Inflammatory macrophage treated with lipopolysaccharide for 4 hours (primary cell): ENCODE measurements at places on chromosomes 11 and 22.

DNA sequence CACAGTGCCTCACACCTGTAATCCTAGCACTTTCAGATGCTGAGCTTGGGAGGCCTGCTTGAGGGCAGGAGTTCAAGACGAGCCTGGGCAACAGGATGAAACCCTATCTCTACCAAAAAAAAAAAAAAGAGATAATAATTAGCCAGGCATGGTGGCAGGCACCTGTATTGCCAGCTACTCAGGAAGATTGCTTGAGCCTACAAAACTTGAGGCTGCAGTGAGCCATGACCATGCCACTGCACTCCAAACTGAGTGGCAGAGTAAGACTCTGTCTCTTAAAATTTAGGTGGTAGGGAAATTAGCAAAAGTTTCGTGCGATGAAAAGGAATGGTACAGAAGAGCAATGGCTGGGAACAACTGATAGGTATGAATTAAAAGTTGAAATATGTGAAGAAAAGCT lies 18.0 kb downstream of the ST13 start:
- no peak for DNase-seq

GRCh38 chr22:36236388-36237319 lies 2.7 kb downstream of the APOL2 start:
- no peak for DNase-seq

DNA sequence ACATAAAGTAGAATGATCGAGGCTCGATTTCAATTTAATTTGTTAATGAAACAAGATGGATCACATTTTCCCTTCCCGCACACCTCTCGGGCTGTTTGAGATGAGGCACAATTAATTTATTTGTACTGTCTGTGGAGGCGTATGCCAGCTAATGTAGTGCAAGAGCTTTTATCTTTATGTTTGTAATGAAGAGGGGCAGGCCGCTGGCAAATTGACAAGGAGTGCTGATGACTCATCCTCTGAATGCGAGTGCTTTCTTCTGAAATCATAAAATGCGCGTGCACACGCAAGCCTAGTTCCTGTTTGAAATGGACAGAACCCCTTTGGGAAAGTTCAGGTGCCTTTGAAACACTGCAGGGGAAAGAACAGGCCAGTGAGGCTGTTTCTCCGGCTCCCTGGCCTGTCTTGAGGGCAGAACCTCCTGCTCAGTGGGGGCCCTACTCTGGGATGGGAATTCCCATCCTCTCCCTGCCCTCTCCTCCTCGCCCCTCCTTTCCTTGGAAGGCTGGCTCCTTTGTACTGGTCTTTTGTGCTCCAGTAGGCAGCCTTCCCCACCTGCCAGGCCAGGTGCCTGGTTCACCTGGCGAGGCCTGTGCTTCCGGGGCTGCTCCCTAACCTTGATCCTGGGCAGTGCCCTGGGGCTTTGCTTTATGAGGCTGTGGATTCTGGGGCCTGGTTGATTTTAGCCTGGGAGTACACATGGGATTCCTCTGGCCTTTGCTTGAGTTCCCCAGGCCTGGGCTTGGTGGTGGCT lies 50.3 kb downstream of the TEAD1 start:
- no peak for DNase-seq

GRCh38 chr22:27137871-27138337 lies 480.5 kb downstream of the MIAT start:
- no peak for DNase-seq

DNA sequence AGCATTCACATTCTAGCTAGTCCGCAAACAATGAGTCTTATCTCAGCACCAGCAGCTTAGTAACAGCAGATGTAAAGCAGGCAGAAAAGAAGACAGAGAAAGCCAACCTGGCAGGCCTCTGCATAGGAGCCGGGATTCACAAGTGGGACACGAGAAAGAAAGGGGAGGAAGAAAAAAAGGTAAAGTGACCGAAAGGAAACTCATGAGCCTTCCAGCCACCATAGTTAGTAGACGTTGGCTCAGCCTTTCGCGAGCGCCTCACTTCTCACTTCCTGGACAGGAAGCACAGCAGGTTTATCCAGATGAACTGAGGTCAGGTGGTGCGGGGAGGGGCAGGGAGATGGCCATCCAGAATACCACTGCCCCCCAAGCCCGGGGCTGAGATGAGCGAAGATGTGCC lies 19.7 kb upstream of the KAT5 start:
- DNase-seq, result no peak

DNA sequence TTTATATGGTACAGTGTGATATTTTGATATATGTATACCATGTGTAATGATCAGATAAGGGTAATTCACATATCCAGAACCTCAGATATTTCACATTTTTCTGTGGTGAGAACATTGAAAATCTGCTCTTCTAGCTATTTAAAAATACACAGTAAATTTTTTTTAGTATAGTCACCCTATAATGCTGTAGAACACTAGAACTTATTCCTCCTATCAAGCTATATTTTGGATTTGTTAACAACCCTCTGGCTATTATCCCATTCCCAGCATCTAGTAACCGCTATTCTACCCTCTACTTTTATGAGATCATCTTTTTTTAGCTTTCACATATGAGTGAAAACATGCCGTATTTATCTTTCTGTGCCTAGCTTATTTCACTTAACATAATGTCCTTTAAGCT lies 65.5 kb upstream of the SYT9 start:
- DNase-seq, result no peak

- no peak for DNase-seq
These were observed 43.9 kb upstream of the SMIM38 start for GRCh38 chr11:69111624-69112542.

DNA sequence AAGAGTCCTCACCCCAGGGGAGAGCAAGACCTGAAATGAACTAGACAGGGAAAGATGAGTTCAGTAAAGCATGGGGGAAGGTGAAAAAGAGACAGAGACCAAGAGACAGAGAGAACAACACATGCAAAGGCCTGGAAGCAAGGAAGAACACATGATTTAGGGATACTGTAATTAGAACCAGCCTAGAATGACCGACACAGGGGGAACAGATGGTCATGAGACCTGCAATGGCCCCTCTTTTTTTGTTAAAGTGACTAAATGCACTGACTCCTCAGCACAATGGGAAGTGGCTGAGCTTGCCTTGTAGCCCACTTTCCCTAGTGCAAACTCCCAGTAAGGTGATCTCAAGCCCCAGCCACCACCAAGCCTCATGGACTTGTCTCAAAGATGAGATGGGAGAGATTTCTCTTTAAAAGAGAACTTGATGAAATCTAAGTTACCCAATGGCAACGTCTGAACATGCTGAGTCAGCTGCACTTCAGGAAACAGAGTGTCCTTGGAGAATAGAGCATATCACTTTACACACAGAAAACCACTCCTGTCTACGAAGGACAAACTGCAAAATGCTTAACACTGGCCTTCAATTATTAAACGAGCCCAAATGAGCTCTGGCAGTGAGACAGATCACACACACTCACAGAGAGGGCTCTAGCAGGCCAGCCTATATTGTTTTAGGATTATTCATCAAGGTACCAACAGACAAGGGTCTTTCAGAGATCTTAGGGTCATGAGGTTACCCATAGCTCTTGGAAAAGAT lies 91.0 kb downstream of the SERGEF start:
- peak; percentile 29 for DNase-seq

DNA sequence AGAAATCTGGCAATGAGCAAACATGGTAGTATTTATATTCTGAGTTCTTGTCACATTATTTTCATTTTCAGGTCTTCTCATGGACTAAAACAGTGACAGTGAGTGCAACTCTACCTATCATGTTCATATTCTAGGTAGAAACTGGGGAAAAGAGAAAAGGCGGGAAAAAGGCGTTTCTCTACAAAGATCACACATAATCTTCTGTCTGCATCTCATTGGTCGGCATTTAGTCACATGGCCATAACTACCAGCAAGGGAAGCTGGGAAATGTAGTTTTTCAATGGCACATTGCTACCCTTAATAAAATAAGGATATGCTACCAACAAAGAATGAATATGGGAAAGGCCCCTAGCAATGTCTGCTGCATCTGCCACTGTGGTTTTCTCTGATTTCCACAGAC lies 57.6 kb upstream of the B3GAT1 start:
- DNase-seq, result no peak

DNA sequence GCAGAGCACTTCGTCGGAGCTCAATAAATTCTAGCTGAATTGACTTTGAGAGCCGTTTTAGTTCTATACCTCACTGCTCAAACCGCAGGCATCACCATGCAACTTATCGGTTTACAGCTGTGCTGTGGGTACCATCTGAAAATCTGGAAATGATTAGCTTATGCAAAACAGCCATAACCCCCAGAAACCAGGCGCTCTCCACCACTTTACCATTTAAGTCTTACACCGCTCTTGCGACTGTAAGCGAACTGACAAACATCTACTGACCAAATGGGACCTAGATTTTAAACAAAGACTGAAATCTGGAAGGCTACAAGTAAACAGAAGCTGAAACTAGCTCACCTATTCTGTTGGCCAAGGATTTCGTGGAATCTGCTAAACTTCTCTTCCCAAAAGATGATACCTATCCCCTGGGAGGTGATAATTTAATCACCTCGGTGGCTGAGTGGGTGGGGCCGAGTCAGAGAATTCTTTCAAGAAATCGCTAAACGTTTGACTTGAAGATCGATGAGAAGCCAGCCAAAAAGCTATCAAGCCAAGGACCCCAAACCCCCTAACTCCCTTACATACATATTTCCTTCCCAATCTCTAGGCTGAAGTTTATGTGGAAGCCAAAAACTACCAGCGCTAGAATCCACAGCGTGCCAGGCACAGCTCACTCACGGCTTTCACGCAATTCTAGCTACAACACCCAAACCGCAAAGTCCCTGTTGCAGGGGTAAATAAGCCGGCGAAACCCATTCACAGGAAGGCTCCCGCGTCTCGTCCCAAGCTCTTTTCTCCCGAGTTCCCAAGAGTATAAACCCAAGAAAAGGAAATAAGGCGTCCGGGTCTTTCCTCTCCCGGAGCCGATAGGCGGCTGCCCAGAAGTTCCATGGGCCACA lies 644 bp downstream of the SPTY2D1 start:
- no peak for DNase-seq

GRCh38 chr22:21759093-21759492 lies 23.5 kb upstream of the YPEL1 start:
- DNase-seq, result no peak

GRCh38 chr22:32799496-32799895 lies 2.0 kb upstream of the TIMP3 start:
- no peak for DNase-seq

GRCh38 chr11:56817661-56818060 lies 69.2 kb upstream of the OR9G4 start:
- no peak for DNase-seq

- no peak for DNase-seq
These were observed 374.2 kb upstream of the LARGE1 start for GRCh38 chr22:34294476-34294875.

- DNase-seq, result no peak
These were observed 3.5 kb downstream of the BAIAP2L2 start for GRCh38 chr22:38106814-38107578.

DNA sequence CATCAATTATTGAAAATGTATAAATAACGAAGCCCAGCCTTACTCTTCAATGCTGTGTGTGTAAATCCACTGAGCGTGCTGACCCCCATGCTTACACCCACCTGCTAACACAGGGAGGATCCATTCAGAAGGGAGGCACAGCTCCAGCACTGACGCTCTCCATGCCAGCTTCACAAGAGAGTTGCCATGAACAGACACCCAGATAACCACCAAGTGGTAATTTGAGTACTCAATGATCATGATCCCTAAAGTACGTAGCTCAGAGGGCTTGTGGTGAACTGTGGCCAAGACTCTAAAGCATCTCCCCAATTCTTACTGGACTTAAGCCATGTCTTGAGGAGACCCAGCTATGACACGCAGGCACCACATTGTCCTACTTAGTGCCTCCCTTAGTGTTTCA lies 98.7 kb downstream of the IGLL1 start:
- DNase-seq, result no peak

- peak; percentile 87 for DNase-seq
These were observed 87.2 kb upstream of the NAV2 start for GRCh38 chr11:19625438-19625837.

DNA sequence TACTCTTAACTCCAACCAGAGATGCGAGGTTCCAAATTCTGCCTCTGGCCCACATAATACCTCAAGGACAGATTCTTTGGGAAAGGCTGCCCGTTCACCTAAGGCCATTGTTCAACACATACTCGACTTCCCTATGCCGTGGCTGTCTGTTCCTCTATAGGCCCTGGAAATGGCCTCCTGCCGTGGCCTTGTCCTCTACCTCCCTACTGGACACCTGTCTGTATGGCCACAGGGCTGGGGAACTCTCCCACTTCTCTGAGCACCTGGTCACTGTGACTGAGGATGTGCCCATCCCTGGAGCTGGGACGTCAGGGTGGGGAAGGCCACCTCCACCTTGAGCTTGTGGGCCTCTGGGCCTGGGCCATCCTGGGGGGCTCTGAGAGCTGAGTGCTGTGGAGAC lies 340.5 kb upstream of the B3GAT1 start:
- DNase-seq, result no peak

DNA sequence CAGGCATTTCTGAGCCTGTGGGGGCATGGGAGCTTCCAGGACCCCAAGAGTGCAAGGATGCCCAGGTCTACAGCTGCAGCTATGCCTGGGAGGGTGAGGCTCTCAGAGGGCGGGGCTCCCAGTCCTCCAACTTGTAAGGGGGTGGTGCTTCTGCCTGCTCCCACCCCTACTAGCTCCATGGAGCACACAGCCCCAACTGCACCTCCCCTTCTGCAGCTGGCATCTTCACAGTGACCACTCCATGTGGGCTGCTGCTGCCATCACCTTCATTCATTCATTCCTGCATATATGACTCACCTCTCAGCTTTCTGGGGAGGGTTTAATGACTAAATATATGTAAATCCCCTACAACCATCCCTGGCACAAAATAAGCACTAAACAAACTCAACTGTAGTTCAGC lies 43.8 kb downstream of the CHST1 start:
- DNase-seq, result no peak

DNA sequence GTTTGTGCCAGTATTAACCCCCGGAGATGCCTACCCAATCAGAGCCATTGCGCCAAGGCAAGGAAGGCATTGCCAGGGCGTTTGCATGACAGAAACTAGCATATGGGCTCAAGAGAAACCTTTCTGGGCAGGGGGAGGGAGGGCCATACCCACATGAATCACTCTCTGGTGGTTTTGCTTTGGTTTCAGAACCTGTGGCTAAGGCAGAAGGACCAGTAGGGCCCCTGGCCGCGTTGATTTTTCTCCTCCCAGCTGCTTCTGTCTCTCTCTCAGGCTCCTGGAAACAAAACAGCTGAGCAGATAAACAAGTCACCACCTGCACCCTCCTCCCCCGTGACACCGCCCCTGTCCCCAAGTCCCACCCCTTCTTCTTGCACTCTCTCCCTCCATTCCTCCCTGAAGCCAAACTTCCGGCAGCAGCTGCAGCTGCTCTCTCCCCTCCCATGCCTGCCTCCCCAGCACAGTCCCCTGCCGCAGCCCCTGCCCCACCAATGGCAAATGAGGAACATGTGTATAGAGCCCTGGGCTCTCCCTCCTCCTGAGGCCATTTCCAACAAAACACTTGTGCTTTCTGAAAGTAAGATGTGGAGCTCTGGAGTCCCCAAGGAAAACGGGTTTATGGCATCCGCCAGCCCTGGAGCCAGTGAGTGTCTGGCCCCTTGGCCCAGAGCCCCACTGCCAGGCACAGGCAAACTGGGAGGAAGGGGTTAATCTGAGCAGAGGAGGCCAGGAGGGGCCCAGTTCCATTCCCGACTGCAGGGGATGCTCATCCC lies 39.0 kb upstream of the ADA2 start:
- DNase-seq, result peak; percentile 57
